Stimulated activated CD4-positive, alpha-beta T cell treated with anti-CD3 and anti-CD28 coated beads, Interleukin-15, amount 100 ng/mL, for 24 hours (primary cell): ENCODE measurements at places on chromosomes 6 and 20.
A peak's percentile ranks its signal among the peaks of the same experiment; 100 is the strongest.

- no peak for DNase-seq
Measured at GRCh38 chr20:11852189-11852588, 65.5 kb upstream of the BTBD3 start.

DNA sequence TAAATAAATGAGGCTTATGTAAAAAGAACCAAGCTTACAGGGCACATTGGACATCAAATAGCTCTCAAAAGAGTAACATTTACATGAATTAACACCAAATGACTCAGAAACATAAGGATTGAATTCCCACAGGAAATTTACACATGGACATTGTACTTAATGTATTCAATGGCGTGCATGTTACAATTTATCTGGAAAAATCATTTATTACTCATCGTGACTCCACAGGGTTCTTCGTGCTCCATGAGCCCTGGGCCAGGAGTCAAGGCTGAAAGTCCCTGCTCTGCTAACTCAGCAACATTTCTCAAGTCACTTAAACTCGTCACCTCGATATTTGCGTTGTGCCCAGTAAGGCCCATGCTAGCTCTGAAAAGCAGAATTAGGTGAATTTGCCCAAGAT is 158.5 kb downstream of the PHACTR1 start:
- DNase-seq = no peak

- peak; percentile 72 for DNase-seq
Measured at GRCh38 chr20:62642666-62643520, 590 bp downstream of the SLCO4A1 start.

DNA sequence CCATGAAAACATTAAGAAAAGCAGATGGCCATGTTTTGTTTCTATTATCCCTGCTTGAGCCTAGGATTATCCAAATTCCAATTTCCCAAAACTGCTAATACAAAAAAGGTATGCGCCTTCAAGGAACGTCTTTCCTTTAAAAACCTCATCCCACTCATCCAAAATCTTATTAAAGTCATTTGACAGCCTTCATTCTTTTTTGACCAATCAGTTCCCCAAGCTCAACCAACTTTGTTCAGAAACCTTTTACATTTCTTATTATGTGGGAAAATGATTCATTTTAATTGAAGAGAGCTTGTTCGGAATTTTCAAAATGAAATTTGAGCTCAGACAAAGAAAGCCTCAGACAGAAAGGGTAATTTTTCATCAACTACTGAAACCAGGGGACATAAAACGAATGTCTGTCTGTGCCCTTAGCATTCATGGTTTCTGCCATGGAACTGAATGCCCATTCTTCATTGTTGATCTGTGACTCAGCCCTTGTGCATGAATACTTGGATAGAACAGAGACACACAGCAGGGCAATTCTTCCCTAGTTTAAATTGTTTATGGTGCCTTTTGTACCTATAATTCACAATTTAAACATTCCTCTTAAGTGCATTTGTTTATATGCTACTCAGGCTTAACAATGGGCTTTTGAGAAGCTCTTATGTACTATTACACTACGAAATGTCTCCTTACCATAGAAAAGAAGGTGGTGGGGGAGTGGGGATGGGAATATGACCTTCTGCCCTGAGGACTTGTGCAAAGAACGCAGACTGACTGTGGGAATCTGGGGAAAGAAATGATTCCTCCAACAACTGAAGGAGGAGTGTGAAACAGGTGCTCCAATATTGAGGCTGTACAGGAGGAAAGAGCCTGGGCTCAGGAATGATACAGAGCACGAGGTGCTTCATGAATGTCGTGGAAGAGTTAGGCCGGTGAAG is 49.8 kb upstream of the ERVFRD-1 start:
- DNase-seq = no peak

GRCh38 chr6:39344821-39345280 is 22.3 kb upstream of the KCNK16 start:
- no peak for DNase-seq

DNA sequence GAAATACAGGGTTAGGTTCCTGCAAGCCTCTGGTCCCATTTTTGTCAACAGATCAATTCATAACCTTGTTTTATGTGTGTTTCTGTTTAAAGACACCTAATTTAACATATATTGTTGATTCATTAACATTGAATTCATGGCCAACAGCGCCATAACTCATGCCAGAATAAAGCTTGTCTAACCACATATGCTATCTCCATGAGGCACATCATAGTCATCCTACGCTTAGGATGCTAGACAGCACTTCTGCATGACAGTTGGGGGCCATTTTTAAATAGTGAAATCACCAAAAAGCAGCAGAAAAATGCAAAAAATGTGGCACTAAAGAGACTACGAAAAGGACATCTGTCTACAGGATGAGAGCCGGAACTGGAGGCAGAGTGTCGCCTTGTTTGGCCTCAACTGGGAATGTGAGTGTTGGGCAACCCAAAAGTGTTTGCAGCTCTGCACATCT is 37.9 kb downstream of the TRAM2 start:
- no peak for DNase-seq

DNA sequence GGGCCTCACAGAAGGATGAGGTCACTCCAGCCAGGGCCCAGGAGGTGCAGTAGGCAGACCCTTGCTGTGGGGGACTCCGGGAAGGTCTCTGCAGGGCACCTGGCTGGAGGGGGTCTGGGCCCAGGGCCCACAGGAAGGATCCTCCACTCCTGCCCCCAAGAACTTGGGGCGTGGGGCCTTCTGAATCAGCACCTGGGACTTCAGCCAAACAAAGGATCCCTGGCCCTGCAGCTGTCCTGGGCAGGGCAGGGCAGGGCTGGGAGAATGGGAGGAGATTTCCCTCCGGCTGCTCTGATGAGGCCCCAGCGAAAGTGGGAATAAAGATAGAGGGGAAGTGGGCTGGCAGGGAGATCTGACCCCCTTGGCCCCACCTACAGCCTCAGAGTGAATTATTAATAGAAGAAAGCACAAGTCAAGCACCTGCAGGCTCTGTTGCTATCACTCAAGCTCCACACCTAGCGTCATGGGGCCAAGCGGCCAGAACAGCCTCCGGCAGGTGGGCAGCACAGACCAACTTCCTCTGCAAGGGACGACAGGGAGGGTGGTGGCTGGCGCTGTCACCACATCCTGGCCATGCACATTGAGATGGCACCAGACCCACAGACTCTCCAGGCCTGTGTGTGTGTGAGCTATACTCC is 61.6 kb upstream of the MRPS10 start:
- peak; percentile 37 for DNase-seq

DNA sequence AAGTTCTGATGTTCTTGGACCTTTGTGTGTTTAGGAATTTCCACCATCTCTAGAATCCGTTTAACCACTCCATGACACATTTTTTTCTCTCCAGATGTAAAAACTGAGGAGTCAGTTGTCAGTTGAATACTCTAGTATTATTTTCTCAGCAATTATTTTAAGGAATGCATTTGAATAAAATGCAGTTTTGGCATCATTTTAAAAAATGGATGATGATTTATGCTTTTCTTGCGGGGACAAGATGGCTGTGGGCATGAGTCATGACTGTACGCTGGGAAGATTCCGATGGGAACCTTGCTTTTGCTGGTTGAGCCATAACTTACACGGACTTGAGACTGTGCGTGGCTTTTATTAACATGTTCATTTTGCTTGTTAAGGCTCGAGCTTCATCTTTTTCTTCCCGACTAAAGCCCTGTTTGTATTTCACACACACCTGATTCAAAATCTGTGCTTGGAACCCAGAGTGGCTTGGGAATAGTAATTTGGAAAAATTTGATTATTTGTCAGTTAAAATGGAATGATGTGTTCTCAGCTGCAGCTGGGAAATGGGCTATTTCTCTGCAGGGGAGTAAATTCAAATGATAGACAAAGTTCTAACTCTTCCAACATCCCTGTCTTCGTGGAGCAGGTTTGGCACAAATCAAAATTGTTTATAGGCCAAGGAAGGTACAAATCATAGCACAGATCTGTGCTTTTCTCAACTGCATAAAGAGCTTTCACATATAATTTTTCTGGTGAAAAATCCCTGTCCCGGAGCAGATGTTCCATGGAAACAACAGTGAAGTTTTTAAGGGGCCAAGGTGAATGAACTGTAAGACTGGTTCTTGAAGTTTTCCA is 470.5 kb upstream of the JAG1 start:
- DNase-seq = no peak

DNA sequence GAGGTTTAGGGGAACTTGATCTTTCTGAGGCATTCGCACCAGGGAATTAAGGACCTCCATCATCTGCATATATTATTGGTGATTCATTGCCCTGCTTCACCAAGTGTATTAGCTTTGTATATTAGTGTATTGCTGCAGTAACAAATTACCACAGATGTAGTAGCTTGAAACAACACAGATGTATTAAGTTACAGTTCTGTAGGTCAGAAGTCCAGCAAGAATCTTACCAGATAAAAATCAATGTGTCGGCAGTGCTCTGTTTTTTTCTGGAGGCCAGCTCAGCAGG is 65.8 kb downstream of the HMGN3 start:
- DNase-seq = no peak

GRCh38 chr20:63891061-63892002 is 3.6 kb upstream of the DNAJC5 start:
- DNase-seq = no peak

DNA sequence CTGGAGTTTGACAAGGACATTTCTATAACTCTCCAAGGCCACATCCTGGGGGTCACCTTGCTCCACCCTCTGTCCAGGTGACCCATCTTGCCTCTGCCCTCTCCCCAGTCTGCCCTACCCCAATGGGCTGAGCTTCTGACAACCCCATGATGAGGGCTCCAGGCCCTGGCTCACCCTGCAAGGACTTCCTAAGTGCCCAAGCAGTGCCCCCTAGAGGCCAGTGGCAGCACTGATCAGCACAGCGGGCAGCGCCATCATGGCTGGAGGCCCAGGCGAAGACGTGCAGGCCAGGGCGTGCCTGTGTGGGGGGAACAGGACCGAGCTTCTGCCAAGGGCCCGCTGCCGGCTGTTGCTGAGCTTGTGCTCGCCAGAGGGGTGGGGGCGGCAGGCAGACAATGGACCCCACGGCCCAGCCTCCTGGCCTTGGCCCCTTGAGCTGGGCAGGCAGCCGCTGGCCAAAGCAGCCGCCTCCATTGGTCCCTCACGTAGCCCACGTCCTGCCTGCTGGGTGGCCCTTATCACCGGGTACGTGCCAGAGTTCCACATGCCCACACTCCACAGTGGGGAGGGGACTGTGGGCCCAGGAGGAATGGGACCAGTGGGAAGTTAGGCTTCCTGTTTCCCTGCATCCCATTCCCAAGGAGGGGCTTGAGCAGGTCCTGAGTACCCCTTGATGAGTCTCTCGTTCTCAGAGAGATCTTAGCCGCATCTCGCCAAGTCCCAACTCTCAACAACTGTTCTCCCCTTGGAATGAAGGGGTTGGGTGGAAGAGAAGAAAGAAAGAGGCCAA is 64.3 kb downstream of the MRPL14 start:
- DNase-seq = peak; percentile 67

DNA sequence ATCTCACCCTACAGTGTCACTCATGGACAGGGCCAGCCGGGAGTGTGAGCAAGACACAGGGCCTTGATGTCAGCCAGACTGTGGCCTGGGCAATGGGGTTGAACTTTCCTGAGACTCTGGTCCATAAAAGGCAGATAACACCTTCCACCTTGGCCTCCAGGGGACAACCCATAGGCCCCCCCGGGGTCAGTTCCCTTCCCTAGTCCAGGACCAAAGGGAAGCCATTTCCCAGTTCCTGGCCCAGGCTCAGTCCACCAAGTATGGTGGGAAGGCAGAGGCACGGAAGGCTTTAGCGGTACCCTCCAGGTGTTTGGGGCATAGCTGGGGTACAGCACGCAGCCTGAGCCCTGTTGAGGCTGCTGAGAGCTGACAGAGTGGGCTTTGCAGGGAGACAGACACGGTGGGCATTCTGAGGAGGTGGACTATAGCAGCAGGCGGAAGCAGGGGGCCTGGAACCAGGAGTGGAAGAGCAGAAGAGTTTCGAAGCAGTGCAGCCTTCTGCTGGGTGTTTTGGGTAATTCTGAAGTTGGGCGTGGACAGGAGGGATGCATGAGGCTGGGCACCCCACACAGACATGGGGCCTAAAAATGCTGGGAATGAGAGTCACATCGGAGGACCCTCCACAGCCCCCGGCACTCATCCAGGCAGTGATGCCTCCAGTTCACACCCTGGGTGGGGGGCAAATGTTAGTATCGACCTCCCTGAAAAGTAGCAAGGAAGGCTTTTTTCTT is 43.9 kb upstream of the CD93 start:
- no peak for DNase-seq

DNA sequence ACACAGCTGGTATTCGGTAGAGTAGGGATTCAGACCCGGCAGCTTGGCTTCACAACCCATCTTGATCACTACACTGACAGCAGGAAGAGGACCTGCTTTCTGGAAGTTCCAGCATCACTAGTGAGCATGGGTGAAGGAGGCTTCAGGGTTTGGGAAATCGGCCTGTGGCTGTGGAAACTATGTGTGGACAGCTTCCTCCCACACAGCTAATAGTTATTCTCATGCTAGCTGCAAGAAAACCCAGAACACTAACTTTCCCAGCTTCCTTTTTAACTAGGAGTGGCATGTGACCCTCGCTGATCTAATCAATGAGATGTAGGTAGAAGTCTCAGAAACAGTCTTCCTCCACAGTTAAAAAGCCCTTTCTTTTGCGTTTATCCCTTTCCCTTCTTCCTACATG is 36.3 kb upstream of the SIRPA start:
- no peak for DNase-seq

DNA sequence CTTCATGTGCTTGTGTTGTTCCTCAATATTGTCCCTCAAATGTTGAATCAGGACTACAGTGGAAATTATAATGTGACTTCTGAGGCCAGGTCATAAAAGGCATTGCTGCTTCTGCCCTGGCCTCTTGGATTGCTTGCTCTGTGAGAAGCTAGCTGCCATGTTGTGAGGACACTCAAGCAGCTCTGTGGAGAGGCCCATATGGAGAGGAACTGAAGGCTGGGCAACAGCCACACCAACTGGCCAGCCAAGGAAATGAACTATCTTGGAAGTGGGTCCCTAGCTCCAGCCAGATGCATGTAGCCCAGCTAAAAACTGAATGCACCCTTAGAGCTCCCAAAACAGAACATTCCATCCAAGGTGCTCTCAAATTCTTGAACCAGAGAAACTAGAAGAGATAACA is 282.6 kb downstream of the BMP7 start:
- DNase-seq = no peak

DNA sequence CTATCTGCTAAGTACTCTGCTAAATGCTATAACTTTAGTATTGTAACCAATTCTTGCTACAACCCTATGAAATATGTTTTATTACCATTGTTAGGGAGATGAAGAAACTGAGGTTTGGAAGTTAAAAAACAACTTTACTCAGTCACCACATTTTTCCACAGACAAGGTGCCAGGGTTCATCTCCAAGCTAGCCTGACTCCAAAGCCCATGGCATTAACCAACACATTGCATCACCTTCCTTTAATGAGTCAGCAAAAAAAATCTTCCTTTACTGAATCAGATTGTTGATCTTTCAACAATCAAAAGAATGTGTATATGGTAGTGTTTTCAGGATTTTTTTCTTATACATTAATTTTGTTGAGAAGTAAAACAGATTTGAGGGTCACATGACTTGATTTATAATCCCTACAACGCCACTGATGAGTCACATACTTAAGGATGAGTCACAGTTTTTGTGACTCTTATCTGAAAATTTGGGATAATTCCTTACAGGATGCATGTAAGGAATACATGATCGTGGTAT is 41.5 kb downstream of the MAN1A1 start:
- no peak for DNase-seq
